ENCODE measurements at places on chromosomes 5 and 9.

- peak; percentile 54 for DNase-seq
Measured at GRCh38 chr9:89484475-89485404, 13.2 kb downstream of the SEMA4D start.

GRCh38 chr9:1535051-1535450 lies 480.1 kb upstream of the SMARCA2 start:
- DNase-seq: no peak

DNA sequence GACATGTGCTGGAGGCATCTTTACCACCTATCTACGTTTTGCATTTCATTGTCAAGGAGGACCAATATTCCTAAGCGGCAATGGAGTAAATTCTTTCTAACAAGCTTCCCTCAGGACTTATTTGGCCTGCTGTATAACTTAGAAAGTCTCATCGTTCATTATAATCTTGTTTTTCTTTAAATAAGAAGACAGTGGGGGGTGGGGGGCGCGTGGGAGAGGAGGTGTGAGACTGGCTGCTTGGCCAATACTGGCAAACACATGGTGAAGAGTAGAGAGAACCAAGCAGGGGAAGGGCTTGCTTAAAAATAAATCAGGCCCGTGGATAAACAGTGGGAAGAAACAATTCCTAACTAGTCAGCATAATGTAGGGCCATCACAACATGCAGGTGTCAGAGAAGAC lies 217.2 kb downstream of the GRIA1 start:
- no peak for DNase-seq

DNA sequence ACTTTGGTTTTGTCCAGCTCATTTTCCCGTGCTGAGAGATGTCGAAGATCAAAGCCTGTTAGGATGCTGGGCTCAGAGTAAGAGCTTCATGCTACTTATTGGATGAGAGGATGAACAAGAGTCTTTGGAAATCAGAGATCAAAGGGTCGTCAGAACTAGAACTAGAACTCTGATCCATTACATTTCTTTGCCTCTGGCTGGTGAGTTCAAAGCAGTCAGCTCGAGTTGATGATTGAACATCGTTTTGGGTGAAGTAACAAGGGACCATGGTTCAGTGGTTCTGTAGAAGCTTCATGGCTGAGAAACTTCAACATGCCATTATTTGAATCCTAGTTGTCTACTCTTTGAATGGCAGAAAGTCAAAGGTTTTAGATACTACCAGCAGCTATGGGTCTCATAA lies 320.3 kb downstream of the ARHGEF28 start:
- DNase-seq: peak; percentile 77

GRCh38 chr5:158543539-158544387 lies 556.0 kb downstream of the EBF1 start:
- no peak for DNase-seq

GRCh38 chr5:17896605-17897004 lies 262.3 kb downstream of the TAF11L14 start:
- DNase-seq: no peak

- DNase-seq: no peak
Measured at GRCh38 chr5:163310997-163311396, 126.4 kb upstream of the CCNG1 start.

DNA sequence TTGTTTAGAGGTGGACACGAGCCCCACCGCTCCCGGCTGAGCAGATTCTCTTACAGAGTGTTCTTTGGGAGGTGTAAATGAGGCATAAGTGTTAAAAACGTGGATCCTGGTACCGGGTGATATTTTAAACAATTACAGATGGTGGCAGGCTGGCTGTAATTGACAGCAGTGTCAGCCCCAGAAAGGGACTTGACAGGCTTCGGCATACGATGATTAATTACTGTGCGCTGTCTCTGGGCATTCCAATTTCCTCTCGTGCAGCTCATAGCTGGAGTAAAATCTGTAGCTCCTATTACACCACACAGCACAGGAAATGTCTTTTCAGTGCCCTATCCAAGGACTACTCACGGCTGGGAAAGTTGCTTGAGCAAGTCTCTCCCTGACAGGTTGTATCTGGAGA lies 305.4 kb upstream of the IRX2 start:
- no peak for DNase-seq

GRCh38 chr5:148491015-148491792 lies 107.4 kb downstream of the FBXO38 start:
- no peak for DNase-seq

DNA sequence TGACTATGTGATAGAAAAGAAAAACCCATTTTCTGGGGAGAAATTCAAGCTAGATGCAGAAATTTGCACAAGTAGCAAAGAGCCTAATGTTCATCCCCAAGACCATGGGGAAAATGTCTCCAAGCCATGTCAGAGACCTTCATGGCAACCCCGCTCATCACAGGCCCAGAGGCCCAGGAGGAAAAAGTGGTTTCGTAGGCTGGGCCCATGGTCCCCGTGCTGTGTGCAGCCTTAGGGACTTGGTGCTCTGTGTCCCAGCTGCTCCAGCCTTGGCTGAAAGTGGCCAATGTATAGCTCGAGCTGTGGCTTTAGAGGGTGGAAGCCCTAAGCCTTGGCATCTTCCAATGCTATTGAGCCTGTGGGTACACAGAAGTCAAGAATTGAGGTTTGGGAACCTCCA lies 711.2 kb upstream of the ZNF608 start:
- DNase-seq: no peak

GRCh38 chr5:2207416-2208238 lies 324.9 kb upstream of the IRX4 start:
- DNase-seq: peak; percentile 11

DNA sequence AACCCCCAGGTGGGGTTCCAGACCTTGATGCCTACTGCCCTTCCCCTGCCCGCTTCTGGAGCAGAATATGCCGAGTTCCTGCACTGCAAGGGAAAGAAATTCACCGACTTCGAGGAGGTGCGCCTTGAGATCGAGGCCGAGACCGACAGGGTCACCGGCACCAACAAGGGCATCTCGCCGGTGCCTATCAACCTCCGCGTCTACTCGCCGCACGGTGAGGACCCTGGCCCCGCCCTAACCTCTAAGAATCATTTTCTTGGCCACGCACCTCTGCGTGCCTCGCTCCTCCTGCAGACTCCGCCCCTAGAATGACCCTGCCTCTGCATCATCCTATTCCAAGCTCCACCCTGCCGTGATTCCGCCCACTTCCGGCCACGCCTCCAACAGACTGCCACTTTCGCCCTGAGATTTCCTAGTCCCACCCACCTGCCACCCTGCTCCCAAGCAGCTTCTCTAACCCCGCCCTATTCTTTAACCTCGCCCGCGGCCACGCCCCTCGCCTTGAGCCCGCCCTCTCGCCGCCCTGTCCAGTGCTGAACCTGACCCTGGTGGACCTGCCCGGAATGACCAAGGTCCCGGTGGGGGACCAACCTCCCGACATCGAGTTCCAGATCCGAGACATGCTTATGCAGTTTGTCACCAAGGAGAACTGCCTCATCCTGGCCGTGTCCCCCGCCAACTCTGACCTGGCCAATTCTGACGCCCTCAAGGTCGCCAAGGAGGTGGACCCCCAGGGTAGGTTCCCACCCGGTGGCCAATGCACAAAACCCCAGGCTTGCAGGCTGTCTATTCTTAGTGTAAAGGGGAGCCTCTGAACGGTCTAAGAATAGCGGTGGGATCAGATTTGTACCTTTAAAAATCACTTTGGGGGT lies 15.6 kb downstream of the DNM1 start:
- DNase-seq: peak; percentile 93

Measured in ACHN (cell line).